ENCODE measurements at places on chromosomes 1 and 21. TPM values are rescaled to one million over a fixed set of nuclear protein-coding genes. Genes with fewer than 3 reads are reported as not detected.

Gene TMPRSS15
- 0.06 TPM for total RNA-seq

Gene LINGO4
- total RNA-seq = not detected

Gene OR6K3
- not detected for total RNA-seq

Gene NUDT17
- 3.7 TPM for total RNA-seq

Gene OR10J1
- total RNA-seq = not detected

Gene CELF3
- total RNA-seq = not detected

Gene CFHR5
- not detected for total RNA-seq

Gene YBX1
- 1,126 TPM for total RNA-seq

Gene TSPAN2
- 0.12 TPM for total RNA-seq

Measured in aortic smooth muscle cell (primary cell).